ENCODE measurements at places on chromosomes 3 and 15.

- H3K4me3 ChIP-seq: no peak overlapping the region
- DNase-seq: no peak
- H3K27me3 ChIP-seq: no peaks in the 10 kb centered on the region
- H3K36me3 ChIP-seq: no peaks in the 10 kb centered on the region
- H3K4me1 ChIP-seq: no peaks in the 10 kb centered on the region
Measured at GRCh38 chr3:94269763-94270162, 206.9 kb downstream of the NSUN3 start.

GRCh38 chr15:66862111-66862939, 160.3 kb downstream of the SMAD6 start:
- H3K4me3 ChIP-seq: no peak overlapping the region
- no peaks in the 10 kb centered on the region for H3K36me3 ChIP-seq
- H3K27ac ChIP-seq: no peak overlapping the region
- no peaks in the 10 kb centered on the region for H3K27me3 ChIP-seq
- DNase-seq: no peak
- H3K4me1 ChIP-seq: no peaks in the 10 kb centered on the region

DNA sequence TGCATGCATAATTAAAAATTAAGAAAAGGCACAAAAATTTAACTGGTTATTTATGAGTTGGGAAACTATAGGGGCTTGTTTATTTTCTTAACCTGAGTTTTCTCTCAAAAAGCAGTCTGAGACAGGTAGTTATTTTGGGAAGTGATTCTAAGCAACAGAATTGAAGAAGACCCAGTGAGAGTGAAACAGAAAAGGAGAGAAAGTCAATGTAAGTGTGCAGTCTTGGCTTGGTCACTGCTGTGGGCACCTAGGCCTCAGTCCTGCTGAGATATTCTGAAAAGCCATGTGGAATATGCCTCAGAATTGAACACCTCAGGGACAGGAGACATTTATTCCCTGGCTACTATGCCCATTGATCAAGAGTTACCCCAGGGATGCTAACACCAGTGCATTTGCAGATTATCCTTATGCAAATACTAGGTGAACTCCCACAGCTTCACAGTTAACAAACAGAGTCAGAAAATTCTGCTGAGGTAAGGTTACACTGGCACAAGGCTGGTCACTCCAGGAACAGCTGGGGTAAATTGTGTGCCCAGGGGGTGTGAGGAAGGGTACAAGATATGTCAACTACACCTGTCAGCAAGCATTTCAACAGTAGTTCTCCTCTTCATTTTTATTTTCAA, 222.7 kb downstream of the EFHB start:
- no peak overlapping the region for H3K4me3 ChIP-seq
- no peaks in the 10 kb centered on the region for H3K27me3 ChIP-seq
- H3K4me1 ChIP-seq: no peaks in the 10 kb centered on the region
- H3K27ac ChIP-seq: no peak overlapping the region
- no peak for DNase-seq

- no peaks in the 10 kb centered on the region for H3K36me3 ChIP-seq
- DNase-seq: no peak
- H3K4me3 ChIP-seq: no peak overlapping the region
- peaks cover 34% of the 10 kb centered on the region for H3K4me1 ChIP-seq
- no peaks in the 10 kb centered on the region for H3K27me3 ChIP-seq
Measured at GRCh38 chr3:150238048-150238802, 169.9 kb upstream of the TSC22D2 start.

GRCh38 chr15:62612771-62613170, 429.8 kb upstream of the TPM1 start:
- H3K27me3 ChIP-seq: no peaks in the 10 kb centered on the region
- H3K4me1 ChIP-seq: peaks cover 15% of the 10 kb centered on the region
- no peak for DNase-seq
- no peak overlapping the region for H3K27ac ChIP-seq
- H3K36me3 ChIP-seq: no peaks in the 10 kb centered on the region
- H3K4me3 ChIP-seq: no peak overlapping the region

- DNase-seq: no peak
- no peaks in the 10 kb centered on the region for H3K27me3 ChIP-seq
- H3K36me3 ChIP-seq: peaks cover 4% of the 10 kb centered on the region
- peak overlapping the region; percentile 22 for H3K27ac ChIP-seq
- H3K4me1 ChIP-seq: peaks cover 9% of the 10 kb centered on the region
Measured at GRCh38 chr3:37309921-37310665, 135.7 kb upstream of the LRRFIP2 start.

GRCh38 chr15:77837649-77838025, 204.9 kb upstream of the LINGO1 start:
- H3K4me1 ChIP-seq: no peaks in the 10 kb centered on the region

- DNase-seq: no peak
- no peaks in the 10 kb centered on the region for H3K36me3 ChIP-seq
Measured at GRCh38 chr3:154367221-154367620, 42.9 kb upstream of the DHX36 start.

DNA sequence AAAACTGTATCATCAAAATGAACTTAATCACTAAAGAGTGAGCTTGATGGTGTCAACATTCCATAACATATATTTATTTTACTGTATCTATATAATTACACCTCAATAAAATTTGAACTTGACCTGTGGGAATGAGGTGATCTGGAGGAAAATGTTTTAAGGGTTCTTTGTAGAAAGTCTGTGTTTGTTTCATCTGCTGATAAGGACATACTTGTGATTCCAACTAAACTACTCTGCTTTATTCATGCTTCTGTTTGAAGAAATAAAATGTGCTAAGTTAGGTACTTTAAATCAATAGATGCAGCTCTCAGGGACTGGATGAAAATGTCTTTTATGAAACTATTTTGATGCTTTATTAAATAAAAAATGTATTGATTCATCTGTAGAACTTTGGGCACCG, 11.6 kb upstream of the PLOD2 start:
- H3K4me3 ChIP-seq: no peak overlapping the region
- no peaks in the 10 kb centered on the region for H3K36me3 ChIP-seq
- no peak overlapping the region for H3K27ac ChIP-seq

GRCh38 chr3:127384717-127385539, 97.1 kb upstream of the PRR20G start:
- H3K27ac ChIP-seq: no peak overlapping the region
- no peaks in the 10 kb centered on the region for H3K4me1 ChIP-seq
- H3K4me3 ChIP-seq: no peak overlapping the region
- no peaks in the 10 kb centered on the region for H3K36me3 ChIP-seq

DNA sequence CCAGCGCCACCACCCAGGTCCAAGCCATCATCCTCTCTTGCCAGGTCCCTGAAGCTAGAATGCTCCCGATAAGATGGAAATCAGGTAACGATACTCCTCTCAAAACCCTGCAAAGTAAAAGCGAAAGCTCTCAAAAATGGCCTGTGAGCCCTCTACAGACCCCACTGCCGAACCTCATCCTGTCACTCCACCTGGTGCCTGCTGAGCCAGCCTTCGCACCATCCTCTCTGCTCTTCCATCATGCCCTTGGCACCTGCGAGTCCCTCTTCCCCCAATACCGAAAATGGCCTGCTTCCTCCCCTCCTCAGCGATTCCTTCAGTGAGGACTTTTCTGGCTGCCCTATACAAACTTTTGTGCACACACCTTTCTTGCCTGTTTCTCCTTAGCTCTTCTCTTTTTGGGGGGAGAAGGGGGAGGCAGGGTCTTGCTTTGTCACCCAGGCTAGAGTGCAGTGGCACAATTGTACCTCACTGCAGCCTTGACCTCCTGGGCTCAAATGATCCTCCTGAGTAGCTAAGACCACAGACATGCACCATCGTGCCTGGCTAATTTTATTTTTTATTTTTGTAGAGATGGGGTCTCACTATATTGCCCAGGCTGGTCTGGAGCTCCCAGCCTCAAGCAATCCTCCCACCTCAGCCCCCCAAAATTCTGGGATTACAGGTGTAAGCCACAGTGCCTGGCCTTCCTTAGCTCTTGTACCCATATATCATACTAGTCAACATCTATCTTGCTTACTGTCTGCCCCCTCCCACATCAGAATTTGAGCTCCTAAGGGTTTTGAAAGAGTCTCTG, 3.0 kb downstream of the IDH2 start:
- H3K4me1 ChIP-seq: peaks cover 14% of the 10 kb centered on the region
- no peak overlapping the region for H3K4me3 ChIP-seq
- peak overlapping the region; percentile 88 for H3K27ac ChIP-seq
- H3K36me3 ChIP-seq: no peaks in the 10 kb centered on the region
- no peaks in the 10 kb centered on the region for H3K27me3 ChIP-seq

DNA sequence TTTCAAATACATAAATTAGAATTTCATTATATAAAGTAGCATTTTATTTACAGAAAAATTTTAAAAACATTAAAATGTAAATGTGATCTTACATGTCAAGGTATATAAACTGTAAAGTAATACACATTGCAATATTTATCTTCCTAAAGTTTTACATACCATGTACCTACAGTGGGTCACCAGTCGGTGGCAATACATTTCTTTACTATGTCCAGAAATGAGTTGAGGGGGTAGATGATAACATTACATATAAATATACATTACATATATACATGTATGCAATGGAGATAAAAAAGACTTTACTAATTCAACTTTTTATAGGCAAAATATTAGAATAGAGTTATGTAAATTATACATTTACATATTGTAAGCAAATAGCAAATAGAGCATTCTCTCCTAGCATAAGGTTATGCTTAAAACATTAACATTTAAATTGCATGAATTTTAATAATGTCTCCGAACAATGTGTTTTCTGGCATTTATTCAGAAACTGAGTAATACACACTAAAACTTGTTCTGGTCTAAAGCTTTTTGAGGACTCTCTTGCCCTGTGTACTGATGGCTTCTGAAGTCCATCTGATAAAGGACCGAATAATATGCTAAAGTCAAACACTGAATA, 93.3 kb upstream of the NLGN1 start:
- no peak overlapping the region for H3K4me3 ChIP-seq
- H3K36me3 ChIP-seq: no peaks in the 10 kb centered on the region
- H3K27ac ChIP-seq: no peak overlapping the region
- no peaks in the 10 kb centered on the region for H3K4me1 ChIP-seq
- H3K27me3 ChIP-seq: no peaks in the 10 kb centered on the region

- DNase-seq: no peak
- H3K36me3 ChIP-seq: no peaks in the 10 kb centered on the region
- H3K4me3 ChIP-seq: no peak overlapping the region
- H3K27me3 ChIP-seq: no peaks in the 10 kb centered on the region
Measured at GRCh38 chr3:57791245-57791644, 35.1 kb downstream of the SLMAP start.

- H3K27ac ChIP-seq: no peak overlapping the region
- H3K4me1 ChIP-seq: no peaks in the 10 kb centered on the region
- DNase-seq: no peak
Measured at GRCh38 chr3:40103829-40104228, 205.7 kb upstream of the EIF1B start.

GRCh38 chr15:39330061-39330460, 250.8 kb upstream of the THBS1 start:
- no peaks in the 10 kb centered on the region for H3K27me3 ChIP-seq
- H3K4me1 ChIP-seq: no peaks in the 10 kb centered on the region
- no peak for DNase-seq
- H3K27ac ChIP-seq: no peak overlapping the region
- no peaks in the 10 kb centered on the region for H3K36me3 ChIP-seq
- no peak overlapping the region for H3K4me3 ChIP-seq

DNA sequence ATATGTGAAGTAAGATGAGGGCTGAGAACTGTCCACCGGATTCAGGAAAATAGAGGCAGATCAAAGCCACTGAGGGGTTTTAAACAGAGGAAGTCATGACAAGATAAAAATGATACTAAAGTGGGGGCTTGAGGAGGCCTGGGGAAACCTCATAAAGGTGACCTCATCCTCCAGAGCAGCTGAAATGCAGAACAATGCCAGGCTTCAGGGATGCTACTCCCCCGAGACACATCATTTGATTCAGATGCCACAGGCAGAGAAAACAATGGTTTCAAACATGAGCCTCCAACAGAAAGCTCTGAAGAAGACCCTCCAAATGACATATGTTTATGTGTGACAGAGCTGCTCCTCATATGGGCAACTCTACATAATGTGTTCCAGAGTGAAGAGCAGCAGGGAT, 6.4 kb downstream of the CFAP20DC start:
- H3K4me1 ChIP-seq: no peaks in the 10 kb centered on the region
- H3K4me3 ChIP-seq: no peak overlapping the region
- DNase-seq: no peak

GRCh38 chr3:66989241-66989640, 8.9 kb upstream of the KBTBD8 start:
- no peak overlapping the region for H3K27ac ChIP-seq
- no peak for DNase-seq
- H3K36me3 ChIP-seq: no peaks in the 10 kb centered on the region
- no peak overlapping the region for H3K4me3 ChIP-seq
- no peaks in the 10 kb centered on the region for H3K27me3 ChIP-seq

GRCh38 chr3:181998828-181999227, 287.1 kb downstream of the SOX2 start:
- no peak for DNase-seq
- H3K27ac ChIP-seq: no peak overlapping the region
- no peaks in the 10 kb centered on the region for H3K4me1 ChIP-seq
- H3K4me3 ChIP-seq: no peak overlapping the region
- H3K27me3 ChIP-seq: no peaks in the 10 kb centered on the region

GRCh38 chr3:192879346-192880031, 38.2 kb downstream of the MB21D2 start:
- no peaks in the 10 kb centered on the region for H3K4me1 ChIP-seq
- no peaks in the 10 kb centered on the region for H3K27me3 ChIP-seq
- H3K27ac ChIP-seq: no peak overlapping the region

DNA sequence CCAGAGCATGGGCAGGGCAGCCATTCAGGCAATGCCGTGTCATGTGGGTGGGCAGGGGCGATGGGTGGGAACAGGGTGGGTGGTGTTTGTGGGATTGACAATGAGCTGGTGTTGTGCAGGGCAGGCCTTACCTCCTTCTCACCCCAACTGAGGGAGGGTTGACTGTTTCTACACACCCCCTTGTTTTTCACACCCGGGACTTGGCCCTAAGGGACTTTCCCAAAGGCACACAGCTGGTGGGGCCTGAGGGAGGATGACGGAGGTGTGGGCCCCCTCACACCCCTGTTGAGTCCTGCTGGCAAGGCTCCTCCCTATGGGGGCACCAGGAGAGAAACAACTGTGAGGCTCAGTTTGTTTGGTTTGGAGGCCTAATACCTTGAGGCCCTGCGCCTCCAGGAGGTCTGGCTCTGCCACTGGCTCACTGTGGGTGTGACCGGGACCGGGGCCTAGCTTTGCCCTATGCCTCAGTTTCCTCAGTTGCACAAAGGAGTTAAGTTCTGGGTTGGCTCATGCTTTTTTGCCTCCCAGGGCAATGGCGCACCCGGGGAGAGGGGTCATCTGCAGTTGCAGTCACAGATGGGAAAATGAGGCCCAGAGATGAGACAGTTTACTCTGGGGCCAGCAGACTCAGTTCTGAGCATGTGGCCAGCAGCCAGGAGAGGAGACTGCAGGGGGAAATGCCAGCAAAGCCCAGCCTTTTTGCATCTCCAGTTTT, 5.1 kb upstream of the DNAH1 start:
- H3K4me1 ChIP-seq: no peaks in the 10 kb centered on the region
- no peak for DNase-seq
- H3K27ac ChIP-seq: no peak overlapping the region
- H3K27me3 ChIP-seq: no peaks in the 10 kb centered on the region
- H3K36me3 ChIP-seq: peaks cover 7% of the 10 kb centered on the region

DNA sequence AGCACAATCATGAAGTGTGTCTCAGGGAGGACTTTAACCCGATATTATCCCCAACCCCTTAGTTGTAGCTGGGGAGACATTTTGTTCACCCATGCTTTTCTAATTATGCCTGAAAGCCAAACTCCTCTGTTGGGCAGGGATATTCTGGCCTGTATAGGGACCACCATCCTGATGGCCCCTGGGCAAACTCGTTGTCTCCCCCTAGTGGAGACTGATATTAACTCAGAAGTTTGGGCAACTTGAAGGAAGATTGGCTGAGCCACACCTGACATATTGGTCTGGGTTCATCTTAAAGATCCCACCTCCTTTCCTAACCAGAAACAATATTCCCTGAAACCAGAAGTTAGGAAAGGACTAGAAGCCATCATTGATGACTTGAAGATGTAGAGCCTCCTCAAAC, 42.3 kb downstream of the TM4SF18 start:
- no peaks in the 10 kb centered on the region for H3K4me1 ChIP-seq
- no peak overlapping the region for H3K4me3 ChIP-seq
- no peaks in the 10 kb centered on the region for H3K36me3 ChIP-seq
- DNase-seq: no peak
- no peaks in the 10 kb centered on the region for H3K27me3 ChIP-seq
